ENCODE measurements at places on chromosomes 12 and 14.

DNA sequence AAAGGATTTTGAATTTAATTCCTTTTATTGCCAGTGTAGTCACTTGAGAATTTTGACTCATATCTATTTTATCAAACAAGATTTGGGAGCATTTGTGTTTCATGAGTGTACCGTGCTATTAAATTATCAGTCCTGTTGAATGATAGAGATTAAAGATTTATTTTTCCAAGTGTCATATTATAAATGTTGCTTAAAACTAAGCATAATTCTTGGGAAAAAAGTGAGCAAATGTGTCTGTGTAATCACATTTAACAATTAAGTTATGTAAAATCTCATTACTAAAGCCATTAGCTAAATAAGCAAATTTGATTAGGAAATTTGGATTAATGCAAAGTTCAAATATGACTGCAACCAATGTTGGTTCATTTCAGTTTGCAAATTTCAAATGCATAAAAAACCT is 266.7 kb downstream of the TMTC2 start:
- DNase-seq, result no peak

- no peak for DNase-seq
These were observed 13.1 kb downstream of the CFAP54 start for GRCh38 chr12:96502477-96502876.

- DNase-seq, result no peak
These were observed 170.5 kb downstream of the CAND1 start for GRCh38 chr12:67439611-67440010.

DNA sequence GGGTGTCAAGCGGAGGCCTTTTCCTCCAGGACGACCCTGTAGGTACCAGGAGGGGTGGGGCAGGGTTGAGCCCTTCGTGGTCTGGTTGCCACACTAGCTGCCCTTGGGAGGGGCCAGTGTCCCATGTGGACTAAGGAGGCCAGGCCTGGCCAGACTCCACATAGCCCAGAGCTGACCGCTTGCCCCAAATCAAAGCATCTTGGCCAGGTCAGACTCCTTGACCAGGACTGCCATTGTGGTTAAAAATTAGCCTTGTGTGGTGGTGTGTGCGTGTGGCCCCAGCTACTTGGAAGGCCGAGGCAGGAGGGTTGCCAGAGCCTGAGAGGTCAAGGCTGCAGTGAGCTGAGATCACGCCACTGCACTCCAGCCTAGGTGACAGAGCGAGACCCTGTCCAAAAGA is 24.8 kb downstream of the ALDH2 start:
- DNase-seq, result no peak

DNA sequence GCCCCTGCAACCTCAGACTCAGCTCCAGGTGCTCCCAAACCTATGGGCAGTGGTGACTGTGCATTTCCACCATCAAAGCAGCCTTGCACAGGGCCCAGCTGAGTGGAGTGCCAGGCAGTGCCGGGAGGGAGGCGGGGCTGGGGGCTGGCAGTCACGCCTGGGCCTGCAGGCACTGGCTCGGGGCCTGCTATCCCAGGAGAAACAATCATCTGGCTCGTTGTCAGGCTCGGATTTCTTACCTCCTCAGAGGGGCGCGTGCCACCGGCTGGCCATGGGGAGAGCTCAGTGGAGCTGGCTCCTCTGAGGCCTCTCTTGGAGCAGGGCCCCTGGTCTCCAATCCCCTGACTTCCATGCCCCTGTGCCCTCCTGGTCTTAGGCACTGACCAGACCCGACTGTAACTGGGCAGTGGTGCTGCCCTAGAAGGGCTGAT is 20.2 kb upstream of the PPP1R13B start:
- no peak for DNase-seq

DNA sequence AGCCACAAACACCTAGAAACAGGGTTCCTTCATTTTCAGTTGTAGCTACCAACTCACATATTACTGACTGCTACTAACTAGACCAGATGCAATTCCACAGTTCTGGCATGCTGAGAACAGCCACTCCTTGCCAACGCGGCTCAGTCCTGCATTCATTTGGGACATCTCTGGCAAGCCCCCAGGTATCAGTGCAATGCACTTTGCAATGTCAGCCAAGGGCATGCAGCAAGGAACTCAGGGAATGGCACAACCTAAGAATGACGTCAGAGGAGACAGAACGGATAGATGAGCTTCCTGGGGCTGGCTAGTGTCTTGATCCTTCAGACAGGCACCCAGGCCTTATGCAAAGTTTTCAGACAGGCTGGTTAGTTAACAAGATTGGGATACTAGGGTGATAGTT is 29.6 kb downstream of the MAP3K9 start:
- DNase-seq, result no peak

DNA sequence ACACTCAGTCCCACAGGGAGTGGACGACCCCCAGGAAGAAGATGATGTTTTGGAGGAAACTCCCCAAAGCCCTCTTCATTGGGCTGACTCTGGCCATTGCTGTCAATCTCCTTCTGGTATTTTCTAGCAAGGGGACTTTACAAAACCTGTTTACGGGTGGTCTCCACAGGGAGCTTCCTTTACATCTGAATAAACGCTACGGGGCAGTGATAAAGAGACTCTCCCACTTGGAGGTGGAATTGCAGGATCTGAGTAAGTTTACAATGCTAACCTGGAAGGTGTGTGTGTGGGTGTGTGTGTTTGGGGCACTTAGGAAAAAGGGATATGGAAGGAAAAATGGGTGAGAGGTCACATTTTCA is 416 bp downstream of the GALNT8 start:
- no peak for DNase-seq

- DNase-seq, result no peak
These were observed 102.0 kb upstream of the FOXN3 start for GRCh38 chr14:89519040-89519439.

GRCh38 chr12:39804479-39804878 is 184.9 kb upstream of the ABCD2 start:
- no peak for DNase-seq

DNA sequence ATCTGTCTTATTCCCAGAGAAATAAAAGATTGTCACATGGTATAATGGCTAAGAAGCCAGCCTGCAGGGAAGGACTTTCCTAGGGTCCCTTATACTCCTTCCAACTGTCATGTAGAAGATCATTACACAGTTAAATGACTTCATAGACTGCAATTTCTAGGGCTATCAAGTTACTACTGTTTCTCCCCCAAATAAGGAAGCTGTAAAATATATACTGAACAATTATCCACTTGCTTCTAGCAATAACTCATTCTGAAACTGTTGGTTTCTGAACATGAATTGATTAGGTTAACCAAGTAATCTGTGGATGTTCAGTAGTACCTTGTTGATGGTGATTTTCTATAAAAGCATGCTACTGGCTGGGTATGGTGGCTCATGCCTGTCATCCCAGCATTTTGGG is 44.6 kb downstream of the A2ML1 start:
- DNase-seq, result no peak

DNA sequence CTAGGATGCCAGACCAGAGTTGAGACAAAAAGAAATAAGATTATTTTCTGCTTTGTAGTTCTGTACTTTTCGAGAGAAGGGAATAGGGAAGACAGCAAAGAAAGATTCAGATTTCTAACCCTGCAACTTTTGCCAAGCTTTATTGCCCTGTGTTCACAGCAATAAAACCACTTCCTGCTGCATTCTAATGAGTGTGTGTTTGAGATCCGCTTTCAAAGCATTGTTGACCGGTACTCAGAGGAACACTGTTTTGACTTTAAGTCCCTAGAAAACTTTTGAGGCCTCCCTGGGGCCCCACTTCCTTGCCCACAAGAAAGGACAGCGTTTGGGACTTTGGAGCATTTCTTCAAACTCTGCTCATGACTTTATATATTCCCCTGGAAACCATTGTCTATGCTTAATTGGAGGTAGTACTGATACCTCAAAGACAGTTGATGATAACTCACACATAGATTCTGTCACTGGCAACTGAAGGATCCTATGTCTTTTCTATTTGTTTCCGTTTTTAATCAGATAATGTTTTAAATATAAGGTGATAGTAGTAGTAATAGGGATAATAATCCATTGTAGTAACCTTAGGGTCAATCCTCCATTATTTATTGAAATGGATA is 1.3 kb downstream of the RNASE6 start:
- DNase-seq, result no peak

DNA sequence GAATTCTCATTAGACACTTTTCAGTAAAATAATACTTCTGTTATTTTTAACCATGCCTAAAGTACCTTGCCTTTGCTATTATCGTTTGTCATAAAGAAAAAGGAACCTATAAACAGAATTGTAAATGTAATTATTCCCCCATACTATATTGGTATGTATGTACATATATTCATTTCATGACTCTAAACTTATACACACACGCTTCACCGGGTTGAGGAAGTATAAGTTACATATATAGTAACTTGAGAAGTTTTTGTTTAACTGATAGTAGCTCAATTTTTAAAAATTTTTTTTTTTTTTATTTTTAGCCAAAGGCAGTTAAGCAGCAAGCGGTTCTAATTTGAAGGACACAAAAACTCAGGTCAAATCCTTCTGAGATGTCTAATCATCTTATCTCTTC is 107.6 kb downstream of the PLEKHG7 start:
- DNase-seq, result no peak

DNA sequence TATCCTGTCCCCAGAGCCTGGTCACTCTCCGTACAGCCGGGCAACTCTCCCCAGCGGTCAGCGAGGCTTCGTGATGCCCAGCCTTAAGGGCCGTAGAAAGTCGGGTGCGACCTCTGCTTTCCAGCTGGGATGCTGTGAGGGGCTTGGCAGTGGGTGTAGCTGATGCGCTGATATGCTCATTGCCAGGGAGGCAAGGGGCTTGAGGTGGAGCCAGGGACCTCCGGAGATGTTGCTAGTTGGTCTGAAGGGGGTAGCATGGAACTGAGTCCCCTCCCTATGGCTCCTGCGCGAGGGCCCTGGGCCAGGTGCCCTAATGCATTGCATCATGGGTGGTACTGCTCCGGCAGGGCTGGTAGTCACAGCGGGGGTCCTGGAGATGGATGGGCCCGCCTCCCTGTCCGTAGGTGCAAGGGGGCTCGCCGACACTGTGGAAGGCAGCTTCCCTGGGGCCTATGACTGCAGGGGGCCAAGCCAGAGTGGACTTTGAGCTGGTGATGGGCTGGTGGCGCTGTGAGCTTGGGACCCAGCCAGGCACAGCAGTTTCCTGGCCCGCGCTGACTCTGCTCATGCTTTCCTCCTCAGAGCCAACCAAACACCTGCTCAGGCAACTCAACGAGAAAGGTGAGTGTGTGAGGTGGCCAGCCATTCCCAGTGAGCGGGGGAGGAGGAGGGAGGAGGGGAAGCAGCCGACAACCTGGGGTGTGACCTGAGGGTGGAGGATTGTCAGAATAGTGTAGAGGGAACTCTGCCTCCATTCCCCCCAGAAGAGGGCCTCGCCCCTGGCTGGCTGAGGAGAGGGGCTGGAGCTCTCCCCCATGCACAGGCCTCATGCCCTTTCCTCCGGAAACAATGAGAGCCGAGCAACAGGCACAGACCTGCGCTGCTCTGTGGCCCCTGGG is 32.3 kb downstream of the PLEKHG3 start:
- no peak for DNase-seq

Data from astrocyte of the spinal cord (primary cell).